Suppressor macrophage treated with lipopolysaccharide for 4 hours (primary cell): ENCODE measurements at places on chromosomes 16 and 17.

- no peak for DNase-seq
These were observed 4.8 kb downstream of the CYB5D2 start for GRCh38 chr17:4147751-4148310.

DNA sequence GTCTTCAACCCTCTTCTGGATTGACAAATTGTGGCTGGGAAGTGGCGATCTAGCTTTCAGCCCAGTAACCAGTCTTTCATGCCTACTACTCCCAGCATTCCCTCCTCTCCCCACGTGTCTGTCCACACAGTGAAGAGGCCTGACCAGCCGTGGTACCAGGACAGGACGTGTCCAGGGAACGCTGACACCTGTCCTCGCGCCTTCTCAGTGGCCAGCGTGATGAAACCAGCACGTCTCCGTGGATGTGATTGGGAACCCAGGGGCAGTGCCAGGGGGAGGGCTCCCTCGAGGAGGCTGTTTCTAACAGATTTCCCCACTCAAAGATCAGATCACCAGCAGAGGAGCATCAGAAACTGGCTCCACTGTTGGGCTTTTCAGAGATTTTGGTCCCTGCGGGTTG lies 69.1 kb downstream of the RPA1 start:
- DNase-seq: no peak

DNA sequence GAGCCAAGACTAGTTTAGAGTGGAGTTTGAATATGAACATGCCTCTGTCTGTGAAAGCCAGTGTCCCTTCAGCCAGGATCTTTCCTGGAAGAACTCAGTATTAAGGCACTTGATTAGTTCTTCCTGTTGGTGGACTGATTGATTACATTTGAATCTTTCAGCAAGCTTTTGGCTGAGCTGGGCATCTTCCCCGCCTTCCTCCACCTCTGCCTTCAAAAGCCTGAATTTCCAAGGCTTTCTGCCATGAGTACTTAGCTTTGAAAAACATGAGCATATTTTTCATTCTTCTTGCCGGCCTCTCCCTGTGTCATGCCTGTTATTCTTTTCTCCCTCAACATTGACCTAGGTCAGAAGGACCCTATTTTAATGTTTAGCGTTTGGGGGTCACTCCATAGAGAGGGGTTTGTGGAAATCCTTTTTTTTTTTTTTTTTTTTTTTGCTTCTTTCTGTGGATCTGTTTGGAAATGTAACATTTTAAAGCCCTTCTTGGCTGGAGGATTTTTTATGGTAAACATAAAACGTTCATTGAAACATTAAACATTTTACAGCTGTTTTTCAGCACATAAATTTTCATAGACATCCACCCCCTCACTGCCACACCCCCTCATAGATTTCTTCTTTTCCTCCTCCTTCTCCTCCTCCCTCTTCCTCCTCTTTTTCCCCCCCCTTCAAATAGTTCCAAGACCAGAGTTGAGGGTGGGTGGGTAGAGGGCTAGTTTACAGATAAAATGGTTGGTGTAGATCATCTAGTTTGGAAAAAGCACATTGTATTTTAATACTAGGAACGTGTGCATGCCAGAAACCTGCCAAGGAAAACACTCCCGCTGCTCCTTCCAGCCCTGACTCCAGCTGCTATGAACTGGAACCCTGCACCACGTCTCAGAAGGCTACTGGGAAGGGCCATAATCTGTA lies 645.9 kb downstream of the WWOX start:
- no peak for DNase-seq

- no peak for DNase-seq
These were observed 26.0 kb upstream of the SPPL2C start for GRCh38 chr17:45818699-45819098.

DNA sequence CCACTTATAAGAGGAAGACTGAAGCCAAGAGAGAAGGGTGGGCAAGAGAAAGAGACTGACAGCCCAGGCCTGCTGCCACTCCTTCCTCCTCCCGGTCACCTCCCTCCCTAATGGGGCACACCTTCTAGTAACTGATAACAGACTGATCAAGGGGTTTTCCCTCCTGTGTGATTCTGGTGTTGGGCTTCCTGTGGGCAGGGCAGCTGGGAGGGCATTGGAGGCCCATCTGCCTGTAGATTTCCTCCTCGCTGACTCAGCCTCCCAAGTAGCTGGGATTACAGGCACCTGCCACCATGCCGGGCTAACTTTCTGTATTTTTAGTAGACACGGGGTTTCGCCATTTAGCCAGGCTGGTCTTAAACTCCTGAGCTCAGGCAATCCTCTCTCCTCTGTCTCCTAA lies 16.2 kb downstream of the CA4 start:
- no peak for DNase-seq

- DNase-seq: no peak
These were observed 2.4 kb downstream of the FOXL1 start for GRCh38 chr16:86580791-86581170.
